Cardiac septum (tissue), 1 donor: ENCODE measurements at places on chromosomes 6 and 20. TPM values are rescaled to one million over a fixed set of nuclear protein-coding genes. Genes with fewer than 3 reads are reported as not detected.

SLC9A8 gene
- 7.2 TPM for total RNA-seq

RBPJL gene
- total RNA-seq = not detected

TAPBP gene
- 85.8 TPM for total RNA-seq

EYS gene
- 0.24 TPM for total RNA-seq

KIF13A gene
- total RNA-seq = 145 TPM

TREM2 gene
- 1.1 TPM for total RNA-seq

ABHD16A gene
- total RNA-seq = 26.9 TPM

PDYN gene
- total RNA-seq = not detected
